ENCODE measurements at places on chromosomes 4 and X.

DNA sequence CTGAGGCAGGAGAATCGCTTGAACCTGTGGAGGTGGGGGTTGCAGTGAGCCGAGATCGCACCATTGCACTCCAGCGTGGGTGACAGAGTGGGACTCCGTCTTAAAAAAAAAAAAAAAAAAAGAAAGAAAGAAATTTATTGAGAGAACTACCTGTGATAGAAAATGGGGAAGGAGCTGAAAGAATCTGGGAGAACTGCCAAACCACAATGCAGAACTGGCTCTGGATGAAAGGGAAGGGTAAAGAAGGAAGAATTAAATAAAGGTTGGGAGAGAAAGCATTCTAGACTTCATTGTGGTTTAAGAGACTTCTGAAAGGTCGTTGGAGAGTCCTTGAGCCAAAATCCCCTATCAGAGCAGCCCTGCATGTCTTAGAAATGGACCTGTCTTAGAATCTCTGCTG lies 567.9 kb upstream of the HTR2C start:
- DNase-seq, result no peak

GRCh38 chr4:5371415-5372190 lies 320.3 kb downstream of the STK32B start:
- DNase-seq, result no peak

GRCh38 chrX:19855700-19856381 lies 31.6 kb downstream of the SH3KBP1 start:
- DNase-seq, result no peak

DNA sequence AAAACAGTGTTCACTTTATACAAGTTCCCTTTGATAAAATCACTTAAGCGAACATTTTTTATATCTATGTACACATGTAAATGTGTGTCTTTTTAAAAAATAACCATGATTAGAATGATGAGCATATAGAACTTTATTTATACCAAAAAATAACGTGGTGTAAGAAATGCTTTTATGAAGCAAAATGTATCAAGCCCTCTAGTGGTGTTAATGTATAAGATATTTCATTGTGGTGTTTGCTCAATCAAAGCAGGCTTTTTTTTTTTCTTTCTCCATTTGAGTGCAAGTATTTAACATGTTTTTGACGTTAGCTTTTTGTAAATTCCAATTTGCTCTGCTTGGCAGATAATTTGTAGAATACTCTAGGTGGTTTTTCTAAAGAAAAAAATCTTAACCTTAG lies 2092.4 kb upstream of the TENM3 start:
- no peak for DNase-seq

GRCh38 chr4:97074531-97074930 lies 1068.7 kb downstream of the STPG2 start:
- no peak for DNase-seq

DNA sequence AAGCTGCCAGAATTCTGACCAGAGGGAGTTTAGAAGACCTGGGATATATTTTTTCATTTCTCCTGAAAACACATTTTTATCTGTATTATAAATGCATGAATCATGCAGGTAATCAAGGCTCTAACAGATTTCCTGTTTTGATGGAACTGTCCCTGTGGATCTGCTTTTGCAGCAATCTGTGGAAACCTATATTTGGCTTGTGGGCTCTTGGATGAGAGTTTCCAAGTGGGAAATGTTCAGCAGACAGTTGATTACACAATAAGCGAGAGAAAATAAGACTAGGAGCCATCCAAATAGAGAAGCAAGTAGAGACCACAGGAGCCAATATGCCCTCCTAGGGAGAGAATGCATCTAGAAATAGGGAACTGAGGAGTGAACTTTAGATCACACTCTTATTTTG lies 105.0 kb downstream of the NDST3 start:
- DNase-seq, result no peak

DNA sequence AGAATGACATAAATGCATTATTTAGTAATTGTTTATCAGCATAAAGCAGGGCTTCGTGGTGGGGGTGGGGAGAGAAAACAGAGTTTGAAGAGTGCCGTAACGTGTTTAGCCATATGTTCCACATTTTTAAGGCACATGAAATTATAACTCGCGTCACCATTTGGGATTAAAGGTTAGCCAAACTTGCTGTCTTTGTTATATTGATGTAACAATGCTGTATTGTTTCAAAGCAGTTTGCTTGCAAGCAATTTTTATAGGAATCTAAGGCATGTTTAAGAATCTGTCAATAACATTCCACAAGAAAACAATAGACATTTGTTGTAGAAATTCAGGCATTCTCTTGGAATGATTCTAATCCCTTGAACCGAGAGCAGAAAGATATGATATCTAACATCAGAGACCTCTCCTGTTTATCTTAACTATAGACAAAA lies 78.3 kb downstream of the CLDN22 start:
- DNase-seq, result no peak

DNA sequence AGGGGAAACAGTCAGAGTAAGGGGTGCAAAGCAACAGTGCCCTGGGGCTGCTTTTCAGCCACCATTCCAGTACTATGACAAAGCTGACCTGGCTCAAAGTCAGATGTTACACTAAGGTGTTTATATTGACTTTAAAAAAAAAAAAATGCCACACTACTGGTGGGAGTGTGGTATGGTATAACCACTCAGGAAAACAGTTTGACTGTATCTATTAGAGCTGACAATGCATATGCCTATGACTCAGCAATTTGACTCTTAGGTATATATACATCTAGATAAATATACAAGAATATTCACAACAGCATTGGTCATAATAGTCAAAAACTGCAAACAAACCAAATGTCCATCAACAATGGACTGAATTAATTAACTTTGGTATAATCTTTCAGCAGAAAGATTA lies 15.0 kb downstream of the ASB9 start:
- DNase-seq, result no peak

- DNase-seq, result no peak
These were observed 30.8 kb upstream of the TBL1X start for GRCh38 chrX:9434051-9434550.

- no peak for DNase-seq
These were observed 2.5 kb upstream of the DUSP9 start for GRCh38 chrX:153644356-153645125.

DNA sequence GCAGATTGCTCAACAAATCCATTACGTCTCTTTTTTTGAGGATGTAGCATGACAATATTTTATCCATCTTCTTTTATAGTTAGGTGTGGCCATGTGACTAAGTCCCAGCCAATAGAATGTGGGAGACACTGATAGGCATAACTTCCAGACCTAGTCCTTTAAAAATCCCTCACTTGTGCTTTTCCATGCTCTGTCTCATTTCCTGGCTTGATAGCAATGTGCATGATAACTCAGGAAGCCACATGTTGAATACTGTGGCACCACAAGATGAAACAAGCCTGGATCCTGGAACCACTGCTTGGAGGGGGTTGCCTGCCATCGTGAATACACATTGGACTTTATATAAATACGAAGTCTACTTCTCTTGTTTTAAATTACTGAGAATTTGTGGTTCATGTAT lies 184.0 kb upstream of the NEIL3 start:
- no peak for DNase-seq

DNA sequence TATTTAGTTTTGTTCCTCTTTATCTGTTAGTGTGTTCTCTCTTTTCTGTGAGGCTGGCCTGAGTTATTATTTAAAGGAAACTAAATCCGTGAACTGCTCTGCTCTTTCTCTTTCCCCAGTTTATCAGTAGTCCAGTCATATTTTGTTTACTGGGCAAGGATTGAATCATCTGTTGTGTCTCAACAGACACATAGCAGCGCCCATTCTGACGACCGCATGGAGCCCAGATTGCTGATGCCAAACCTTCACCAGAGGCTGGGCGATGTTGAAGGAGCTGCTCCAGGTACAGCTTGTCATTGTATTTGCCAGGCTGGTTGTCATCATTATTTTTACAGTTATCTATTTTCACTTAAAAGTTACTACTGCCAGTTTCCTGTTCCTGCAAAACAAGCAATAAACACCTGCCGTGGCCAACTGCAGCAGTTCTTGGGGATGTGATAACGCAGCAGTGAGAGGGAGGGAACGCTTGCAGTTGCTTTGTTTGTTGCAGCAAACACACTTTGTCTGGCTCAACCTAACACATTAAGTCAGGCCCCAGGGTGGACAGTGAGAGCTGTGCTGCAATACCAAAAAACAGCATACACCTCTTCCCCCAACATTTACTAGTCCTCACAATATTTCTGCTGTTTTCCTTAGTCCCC lies 10.1 kb downstream of the REELD1 start:
- no peak for DNase-seq

DNA sequence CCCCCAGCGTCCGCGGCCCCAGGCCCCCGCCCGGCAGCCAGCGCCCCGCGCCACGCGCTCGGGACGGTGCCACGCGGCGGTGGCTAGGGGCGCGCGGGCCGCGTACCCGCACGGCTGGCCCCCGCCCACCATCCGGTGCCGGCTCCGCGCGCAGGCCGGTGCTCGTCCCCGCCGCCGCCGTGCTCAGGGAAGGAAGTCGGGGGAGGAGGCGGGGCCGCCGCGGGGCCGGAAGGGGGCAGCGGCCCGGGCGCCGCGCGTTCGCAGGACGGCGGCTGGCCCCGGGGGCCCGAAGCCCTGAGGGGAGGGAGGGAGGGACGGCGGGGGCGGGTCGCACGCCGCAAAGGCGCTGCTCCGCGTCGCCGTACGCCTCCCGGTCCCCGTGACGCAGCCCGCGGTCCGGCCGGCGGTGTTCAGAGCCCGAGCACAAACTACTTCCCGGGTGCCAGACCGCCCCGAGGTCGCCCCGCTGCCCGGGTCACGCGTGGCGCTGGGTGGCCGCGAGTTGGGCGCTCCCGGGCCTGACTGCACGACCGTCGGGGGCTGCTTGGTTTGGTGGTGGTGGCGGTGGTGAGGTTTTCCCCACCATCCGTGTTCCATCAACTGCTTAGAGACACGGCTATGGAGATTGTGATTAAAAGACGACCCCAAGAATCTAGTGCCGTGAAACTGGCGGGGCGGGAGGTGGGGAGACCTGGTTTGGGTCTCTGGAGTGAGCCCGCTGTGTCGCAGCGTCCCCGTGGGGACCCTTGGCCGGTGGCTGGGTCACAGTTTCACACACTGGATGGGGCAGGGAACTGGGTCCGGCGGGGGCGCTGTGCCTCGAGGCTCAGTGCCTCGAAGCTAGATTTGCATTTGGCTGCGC lies at the start of gene DCTD:
TSS of gene DCTD (minus strand) at position 205 of the 862 bp plus-strand sequence. CDS start 1,818 bp downstream, outside the sequence.
- DNase-seq, result peak; percentile 85

GRCh38 chr4:22407361-22407760 lies 108.5 kb downstream of the ADGRA3 start:
- no peak for DNase-seq

DNA sequence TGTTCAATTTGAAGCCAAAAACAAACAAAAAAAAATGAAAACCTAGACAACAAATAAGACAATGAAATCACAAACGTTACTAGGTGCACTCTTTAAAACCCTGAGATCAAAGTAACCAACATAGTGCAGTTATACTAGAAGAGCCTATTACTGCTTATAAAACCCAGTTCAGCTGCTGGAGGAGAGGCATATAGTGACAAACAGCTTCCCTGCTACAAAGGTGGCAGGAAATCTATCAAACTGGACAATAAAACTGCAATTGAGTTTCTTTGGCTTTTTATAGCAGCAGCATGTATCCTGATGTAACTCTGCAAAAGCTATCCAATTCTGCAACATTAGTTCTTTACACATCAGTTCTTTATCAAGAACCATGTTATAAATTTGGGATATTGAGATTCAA lies 155.6 kb downstream of the LRBA start:
- DNase-seq, result no peak

GRCh38 chr4:6873291-6873690 lies 36.3 kb upstream of the TBC1D14 start:
- DNase-seq, result no peak

DNA sequence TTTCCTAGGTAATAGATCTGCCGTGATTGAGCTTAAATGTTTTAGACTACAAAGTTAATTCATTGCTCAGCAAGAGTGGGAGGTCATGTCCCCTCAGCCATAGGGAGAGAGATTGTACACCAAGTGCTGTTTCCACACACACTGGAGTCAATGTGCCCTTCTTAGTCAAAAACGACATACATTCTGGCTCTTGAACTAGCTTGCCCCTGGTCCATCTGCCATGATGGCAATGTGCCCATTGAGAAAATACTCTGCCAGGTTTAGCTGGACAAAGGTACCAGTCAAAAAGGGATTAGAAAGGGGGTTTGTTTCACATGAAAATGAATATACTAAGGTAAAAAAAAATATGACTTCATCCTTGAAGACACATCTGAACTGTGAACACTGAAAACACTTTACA lies 377.1 kb upstream of the ADGRL3 start:
- no peak for DNase-seq

GRCh38 chr4:40662962-40663604 lies 33.4 kb upstream of the RBM47 start:
- DNase-seq, result no peak

GRCh38 chr4:159272273-159273140 lies 169.6 kb downstream of the RAPGEF2 start:
- no peak for DNase-seq

- DNase-seq, result no peak
These were observed 130.6 kb downstream of the PTCHD1 start for GRCh38 chrX:23465105-23465791.

- DNase-seq, result no peak
These were observed 5.4 kb downstream of the ALPK1 start for GRCh38 chr4:112302320-112303274.

DNA sequence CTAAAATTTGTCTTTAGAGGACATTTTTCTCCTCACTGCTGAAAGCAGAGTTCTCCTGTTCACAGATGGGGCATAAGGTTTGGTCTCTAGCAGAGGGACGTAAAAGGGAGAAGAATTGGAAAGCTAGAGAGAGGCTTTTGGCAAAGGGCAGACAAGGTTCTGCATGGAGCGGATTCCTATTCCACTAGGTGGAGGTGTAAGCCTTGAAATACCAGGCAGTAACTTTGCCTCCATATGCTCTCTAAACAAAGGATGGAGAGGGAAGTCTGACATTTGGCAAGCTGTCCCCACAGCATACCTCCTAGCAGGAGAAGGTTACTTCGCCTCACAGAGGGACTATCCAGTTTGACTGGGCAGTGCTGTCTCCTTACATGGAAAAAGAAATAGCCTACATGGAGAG lies 174.7 kb downstream of the DACH2 start:
- no peak for DNase-seq

DNA sequence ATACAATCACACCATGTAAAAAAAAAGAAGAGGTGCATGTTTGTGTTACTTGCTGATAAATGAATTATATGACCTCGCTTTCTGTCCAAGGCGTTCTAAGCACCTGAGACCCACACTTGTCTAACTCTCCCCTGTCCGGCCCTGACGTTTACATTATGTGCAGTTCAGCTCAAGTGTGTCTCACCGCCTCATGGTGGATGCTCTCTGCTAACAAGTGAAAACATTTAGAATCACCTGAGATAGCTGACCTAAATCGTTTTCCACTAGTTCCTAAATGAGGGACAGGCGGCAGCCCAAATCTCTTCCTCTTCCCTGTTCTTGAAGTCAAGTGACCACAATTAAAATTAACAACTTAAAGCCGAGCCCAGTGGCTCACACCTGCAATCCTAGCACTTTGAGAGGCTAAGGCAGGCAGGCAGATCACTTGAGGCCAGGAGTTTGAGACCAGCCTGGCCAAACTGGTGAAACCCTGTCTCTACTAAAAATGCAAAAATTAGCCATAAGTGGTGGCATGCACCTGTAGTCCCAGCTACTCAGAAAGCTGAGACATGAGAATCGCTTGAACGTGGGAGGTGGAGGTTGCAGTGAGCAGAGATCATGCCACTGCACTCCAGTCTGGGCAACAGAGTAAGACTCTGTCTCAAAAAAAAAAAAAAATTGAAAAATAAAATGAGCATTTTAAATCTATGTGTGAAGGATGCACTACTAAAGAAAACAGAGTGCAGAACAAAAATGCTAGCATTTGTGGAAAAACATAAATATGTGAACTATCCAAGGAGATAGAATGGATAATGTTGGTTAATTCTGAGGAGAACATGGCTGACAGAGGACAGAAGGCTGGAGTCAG lies 3.9 kb upstream of the TIFA start:
- no peak for DNase-seq

All from thymus (tissue), 14 donors.